ENCODE measurements at places on chromosomes 7 and 10.

- DNase-seq: no peak
Observed at GRCh38 chr10:121974019-121974534, 940 bp downstream of the NSMCE4A start.

DNA sequence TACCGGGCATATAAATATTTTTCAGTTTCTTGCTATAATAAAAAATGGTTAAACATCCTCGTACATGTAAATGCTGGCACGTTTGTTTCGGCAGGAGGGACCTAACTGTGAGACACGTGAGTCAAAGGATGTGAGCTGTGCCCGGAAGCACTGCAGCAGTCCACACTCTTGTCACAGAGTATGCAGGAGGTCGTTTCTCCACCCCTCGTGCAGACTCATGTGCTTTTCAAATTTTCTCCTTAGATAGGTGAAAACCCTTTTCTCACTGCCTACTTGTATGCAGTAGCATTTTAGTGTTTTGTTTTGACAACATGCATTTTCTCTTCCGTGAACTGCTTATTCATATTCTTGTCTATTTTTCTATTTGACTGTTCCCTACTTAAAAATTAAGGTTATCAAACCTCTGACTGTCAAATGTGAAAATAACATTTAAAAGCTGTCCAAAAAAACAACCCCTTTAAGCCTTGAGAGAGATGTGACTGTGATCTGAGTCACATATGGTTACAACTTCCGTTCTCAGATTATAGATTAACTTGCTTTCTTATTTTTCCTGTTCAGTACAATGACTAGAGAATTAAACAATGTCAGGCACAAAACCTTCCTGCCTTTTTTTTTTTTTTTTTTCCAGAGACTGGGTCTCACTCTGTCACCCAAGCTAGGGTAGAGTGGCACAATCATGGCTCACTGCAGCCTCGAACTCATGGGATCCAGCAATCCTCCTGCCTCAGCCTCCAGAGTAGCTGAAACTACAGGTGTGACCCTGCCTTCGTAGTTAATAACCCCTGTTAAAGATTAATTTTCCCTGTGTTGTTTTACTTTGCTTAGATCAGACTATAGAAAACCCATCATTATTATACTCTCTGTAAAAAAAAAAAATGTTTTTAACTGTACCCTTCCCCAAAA is 45.1 kb downstream of the DPY19L1 start:
- DNase-seq: no peak

GRCh38 chr7:49398236-49398635 is 375.2 kb upstream of the VWC2 start:
- no peak for DNase-seq

- no peak for DNase-seq
Observed at GRCh38 chr10:75899816-75900390, 468.5 kb downstream of the LRMDA start.

GRCh38 chr7:7521259-7521658 is 14.4 kb downstream of the COL28A1 start:
- no peak for DNase-seq

DNA sequence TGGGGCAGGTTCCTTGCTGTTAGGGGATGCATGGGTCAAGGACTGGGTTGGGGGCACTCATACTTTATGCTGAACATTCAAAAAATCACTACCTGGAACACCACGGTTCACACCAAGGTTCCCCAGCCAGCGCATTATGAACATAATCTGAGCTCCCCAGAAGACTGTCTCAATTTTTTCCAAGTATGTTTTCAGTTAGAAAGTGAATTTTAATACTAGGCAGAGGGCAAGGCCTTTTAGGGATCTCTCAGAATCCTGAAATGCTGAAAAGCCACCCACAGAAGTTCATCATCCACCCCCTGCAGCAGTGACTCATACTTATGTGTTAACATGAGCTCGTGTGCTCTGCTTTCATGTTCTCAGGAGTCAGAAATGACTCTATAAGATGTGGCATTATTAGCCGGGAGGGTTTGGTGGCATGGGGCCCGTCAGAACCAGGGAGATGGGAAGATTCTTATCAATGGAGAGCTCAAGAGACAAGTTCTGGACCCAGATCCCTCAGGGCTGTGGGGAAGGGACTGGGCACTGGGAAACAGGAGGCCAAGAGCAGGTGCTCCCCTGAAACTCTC is 185.2 kb upstream of the ITGB1 start:
- no peak for DNase-seq

DNA sequence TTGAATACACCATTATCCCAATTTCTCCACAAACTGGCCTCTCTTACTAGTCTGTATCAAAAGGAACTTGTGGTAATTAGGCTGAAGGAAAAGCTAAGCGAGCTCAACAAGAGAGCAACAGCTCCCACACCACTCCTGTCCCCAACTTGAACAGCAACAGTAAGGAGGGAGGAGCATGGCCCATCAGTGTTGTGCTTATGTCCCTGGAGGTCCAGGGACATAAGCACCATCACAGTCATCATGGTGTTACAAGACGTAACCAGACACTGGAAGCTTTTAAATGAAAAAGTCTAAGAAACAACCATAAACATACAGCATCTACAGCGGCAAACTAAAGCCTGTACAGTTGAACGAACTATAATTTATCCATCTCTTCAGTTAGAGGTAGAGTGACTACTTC is 989 bp downstream of the ERLIN1 start:
- no peak for DNase-seq

GRCh38 chr10:35792291-35792690 is 150.2 kb upstream of the FZD8 start:
- no peak for DNase-seq

Measured in amygdala (tissue), 56 donors.